ENCODE measurements at places on chromosomes 7 and 10.

- DNase-seq = no peak
These were observed 208.4 kb downstream of the FANK1 start for GRCh38 chr10:126104767-126105166.

DNA sequence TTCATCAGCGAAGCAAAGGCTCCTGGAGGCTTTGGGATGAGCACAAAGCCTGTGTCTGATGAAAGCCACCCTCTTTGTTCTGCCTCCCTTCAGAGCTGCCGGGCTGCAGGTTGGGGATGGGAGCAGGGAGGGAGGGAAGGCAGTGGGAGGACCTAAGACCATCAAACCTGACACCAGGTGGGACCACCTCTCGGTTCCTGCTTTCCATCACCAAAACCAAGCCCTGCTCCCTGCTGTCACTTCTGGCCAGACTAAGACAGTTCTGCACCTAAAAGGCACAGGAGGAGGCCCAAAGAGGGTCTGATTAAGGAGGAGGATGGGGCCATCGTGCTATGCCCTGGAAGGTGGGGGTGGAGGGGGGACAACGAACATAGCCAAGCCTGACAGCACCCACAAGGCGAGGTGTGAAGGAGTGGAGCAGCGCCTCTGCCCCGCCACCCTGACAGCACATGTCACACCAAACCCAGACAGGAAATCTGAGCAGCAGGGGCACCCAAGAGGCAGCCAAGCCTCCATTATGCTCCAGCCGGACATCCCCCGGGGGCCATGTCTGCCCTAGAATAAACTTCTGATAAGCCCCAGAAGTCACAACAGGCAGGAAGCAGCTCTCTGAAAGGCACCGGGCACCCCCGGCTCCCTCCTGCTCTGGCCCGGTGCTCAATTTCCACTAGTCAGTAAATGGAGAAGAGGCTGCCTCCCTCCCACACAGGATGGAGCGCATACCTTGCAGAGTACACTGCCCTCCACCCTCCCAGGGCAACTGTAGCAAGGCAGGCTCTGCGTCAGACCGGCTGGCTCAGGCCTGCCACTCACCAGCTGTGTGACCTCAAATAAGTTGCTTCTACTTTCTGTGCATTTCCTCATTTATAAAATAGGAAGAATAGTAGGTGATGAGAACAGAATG, 48.9 kb downstream of the DLG5 start:
- DNase-seq = peak; percentile 10

DNA sequence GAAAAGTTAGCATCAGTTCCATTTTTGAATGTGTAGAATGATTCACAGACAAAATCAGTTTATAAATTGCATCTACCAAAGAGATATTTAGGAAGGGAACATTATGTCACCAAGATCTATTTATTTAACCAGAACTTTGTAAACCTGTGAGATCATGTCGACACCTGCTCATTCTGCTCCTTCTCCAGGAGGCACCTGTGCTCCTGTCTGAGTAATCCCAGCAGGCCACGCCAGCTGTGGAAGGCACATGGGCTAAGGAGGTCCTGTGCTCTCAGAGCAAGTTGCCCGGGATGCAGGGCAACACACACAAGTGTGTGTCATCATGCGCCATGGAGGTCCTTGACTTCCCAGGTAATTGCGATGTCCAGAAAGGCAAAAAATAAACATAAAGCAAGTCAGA, 45.5 kb upstream of the ADARB2 start:
- no peak for DNase-seq

- DNase-seq = no peak
These were observed 83.6 kb upstream of the DLX6 start for GRCh38 chr7:96921771-96922170.

GRCh38 chr7:113122744-113123143, 4.4 kb upstream of the SMIM30 start:
- DNase-seq = no peak

DNA sequence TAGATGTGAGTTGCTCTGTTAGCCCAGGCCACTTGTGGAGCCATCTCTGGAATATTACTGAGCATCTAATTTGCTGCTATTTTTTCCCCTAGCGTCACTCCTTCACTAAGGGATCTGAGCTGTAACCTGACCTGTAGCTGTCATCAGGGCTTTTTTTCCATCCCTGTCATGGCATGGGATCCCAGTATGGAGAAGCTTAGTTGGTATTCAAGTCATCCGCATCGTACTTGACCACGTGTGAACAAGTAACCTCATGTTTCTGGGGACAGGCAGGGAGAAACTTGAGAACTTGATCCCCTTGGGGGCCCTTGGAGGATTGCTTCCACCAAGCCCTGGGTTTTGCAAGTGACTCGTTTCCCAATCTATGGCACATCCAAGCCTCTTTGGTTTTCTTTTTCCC, 474.4 kb upstream of the GALNT17 start:
- no peak for DNase-seq

- DNase-seq = no peak
These were observed 64.6 kb downstream of the KLF6 start for GRCh38 chr10:3720228-3721019.

- no peak for DNase-seq
These were observed 8.6 kb downstream of the CALN1 start for GRCh38 chr7:72403458-72404076.

DNA sequence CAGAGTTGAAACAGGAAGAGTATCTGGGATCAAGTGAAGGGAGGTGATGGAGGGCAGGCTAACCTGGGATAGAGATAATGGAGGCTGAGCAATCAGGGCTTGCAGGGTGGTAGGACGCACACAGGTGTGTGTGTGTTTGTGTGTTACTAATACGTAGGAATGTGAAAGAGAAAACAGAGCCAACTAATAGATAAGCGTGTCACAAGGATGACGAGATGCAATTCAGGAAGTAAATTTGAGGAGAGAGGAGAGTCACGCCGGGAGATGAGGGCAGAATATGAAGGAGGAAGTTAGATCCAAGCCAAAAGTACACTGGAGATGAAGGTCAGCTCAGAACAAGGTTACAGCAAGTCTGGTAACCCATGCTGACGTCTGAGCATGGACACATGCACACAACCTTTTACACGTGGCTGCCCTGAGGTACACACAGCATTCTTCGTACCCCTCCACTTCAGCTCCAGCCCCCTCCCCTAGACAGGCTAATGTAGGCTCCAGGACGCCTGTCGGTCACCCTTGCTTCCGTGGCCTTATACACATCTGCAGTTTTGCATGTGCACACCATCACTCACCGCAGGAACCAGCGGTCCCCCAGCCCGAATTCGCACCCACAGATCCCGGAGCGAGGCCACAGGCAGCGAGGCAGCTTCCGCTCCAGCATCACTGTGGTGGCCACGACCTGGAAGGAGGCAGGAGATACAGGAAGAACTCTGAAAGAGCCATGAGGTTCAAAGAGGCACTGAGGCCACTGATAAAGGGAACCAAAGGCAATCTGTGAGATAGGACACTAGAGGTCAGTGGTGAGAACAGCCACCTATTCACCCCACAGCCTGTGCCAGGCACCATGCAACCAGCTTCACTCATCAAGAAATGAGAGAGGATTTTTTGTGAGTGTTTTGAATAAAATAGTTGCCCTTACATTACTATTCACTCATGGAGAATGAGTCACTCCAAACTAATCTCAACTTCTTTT, 23.7 kb upstream of the TRPV6 start:
- DNase-seq = no peak

GRCh38 chr7:33601101-33601500, 304.2 kb upstream of the BMPER start:
- no peak for DNase-seq

GRCh38 chr10:132933308-132934042, 8.9 kb downstream of the CFAP46 start:
- no peak for DNase-seq

- no peak for DNase-seq
These were observed 125.8 kb downstream of the ELMO1 start for GRCh38 chr7:37322831-37323230.

GRCh38 chr7:55484834-55485233, 87.5 kb downstream of the VOPP1 start:
- no peak for DNase-seq

DNA sequence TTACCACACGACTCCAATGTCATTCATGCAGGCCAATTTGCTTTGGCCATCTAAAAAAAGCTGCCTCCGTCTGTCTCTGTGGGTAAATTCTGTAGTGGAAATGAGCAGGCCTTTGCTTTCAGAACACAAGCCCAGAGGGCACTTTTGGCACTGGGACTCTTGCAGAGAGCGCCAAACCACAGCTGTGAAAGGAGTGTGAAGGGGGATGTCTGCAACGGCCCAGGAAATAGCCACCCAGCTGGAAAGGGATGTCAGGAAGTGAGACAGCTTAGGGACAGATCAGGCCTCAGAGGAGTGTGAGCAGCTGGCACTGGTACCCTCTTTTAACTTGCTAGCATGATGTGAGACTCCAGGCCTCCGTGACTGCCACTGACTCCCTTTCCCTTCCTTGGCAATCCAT, 152.4 kb downstream of the DKK1 start:
- DNase-seq = no peak

- DNase-seq = no peak
These were observed 150.2 kb downstream of the VPS50 start for GRCh38 chr7:93382362-93382761.

DNA sequence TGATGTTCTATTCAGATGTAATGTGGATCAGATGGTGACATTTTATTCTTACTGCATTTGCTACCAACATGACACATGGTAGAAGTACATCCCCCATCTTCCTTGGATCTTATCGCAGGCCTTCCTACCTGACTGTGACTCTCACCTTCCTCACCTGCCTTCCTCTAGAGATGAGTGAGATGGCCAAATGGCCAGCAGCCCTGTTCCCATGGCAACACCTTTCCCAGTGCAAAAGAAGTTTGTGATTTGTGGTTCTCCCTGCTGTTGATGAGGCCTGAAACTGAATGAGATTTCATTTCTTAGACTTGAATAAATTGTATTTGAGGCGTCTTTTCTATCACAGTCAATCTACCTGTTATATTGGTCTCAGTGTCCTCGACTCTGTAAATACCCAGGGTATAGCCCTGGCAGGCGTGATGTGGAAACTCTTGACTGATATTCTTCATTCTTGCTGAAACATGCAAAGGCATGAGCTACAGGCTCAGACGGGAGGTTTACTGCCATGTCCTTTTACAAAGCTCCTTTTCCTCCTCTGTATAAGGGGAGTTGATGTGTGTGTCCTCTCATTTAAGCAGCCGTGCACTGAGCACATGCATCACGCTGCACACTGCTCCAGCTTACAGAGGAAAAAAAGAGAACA, 440.7 kb upstream of the AKR1E2 start:
- DNase-seq = no peak

- no peak for DNase-seq
These were observed 89.9 kb downstream of the CARD11 start for GRCh38 chr7:2953588-2954407.

DNA sequence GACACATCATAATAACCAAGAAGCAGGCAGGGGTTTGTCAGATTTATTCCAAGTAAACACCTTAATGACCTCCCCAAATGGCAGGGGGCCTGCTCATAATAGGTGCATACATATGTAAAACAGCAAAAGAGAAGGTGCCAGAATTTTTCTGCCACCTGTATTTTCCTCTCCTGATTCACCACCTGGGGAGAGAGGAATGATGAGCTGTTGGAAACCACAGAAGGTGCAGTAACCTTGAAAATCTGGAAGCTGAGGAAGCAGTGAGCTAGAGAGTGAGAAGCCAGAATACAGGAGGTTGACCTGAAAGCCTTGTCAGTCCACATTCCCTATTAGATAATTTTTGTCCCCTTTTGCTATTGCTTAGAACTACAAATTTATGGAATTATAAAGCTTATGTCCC, 46.2 kb upstream of the PDE1C start:
- DNase-seq = no peak

DNA sequence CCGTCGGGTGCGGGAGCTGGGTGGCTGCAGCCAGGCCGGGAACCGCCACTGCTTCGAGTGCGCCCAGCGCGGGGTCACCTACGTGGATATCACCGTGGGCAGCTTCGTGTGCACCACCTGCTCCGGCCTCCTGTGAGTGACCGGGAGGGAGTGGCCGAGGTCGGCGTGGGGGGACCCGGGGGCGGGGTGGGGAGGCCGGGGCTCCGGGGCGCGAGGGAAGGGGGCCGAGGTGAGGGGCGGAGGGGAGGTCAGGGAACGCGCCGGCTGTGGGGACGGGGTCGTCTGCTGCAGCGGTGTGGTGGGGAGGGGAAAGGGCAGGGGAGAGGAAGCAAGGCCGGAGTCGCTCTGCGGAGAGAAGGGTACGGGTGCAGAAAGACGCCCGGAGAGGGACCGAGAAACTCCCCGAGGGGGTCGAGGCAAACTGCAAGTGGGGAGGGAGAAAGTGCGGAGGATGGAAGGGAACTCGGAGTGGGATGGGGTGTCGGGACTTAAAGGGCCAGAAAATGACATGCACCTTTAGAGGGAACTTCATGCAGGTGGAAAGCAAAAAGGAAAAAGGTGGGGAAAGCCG, 518 bp downstream of the AGFG2 start:
- no peak for DNase-seq

GRCh38 chr10:65910209-65910608, 1015.6 kb upstream of the LRRTM3 start:
- no peak for DNase-seq

GRCh38 chr7:16587790-16588189, 57.8 kb downstream of the ANKMY2 start:
- DNase-seq = no peak

- no peak for DNase-seq
These were observed 42.0 kb upstream of the ICA1 start for GRCh38 chr7:8303904-8304528.

DNA sequence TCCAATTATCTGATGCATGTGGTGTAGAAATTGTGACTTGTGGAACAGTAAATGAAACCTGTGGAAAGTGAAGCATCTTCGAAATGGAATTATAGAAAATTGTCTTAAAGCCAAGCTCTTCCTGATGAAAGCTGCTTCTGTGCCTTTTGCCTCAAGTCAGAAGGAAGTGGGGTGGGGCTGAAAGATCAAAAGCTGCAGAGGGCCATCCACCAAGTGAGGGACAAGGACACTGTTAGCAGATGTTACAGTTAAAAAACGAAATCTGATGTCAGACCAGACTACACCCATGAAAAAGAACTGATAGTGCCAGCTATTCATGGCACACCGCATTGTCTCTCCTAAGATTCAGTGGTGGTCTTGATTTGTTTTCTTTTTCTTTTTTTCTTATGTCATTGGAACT, 23.8 kb upstream of the WASL start:
- no peak for DNase-seq

DNA sequence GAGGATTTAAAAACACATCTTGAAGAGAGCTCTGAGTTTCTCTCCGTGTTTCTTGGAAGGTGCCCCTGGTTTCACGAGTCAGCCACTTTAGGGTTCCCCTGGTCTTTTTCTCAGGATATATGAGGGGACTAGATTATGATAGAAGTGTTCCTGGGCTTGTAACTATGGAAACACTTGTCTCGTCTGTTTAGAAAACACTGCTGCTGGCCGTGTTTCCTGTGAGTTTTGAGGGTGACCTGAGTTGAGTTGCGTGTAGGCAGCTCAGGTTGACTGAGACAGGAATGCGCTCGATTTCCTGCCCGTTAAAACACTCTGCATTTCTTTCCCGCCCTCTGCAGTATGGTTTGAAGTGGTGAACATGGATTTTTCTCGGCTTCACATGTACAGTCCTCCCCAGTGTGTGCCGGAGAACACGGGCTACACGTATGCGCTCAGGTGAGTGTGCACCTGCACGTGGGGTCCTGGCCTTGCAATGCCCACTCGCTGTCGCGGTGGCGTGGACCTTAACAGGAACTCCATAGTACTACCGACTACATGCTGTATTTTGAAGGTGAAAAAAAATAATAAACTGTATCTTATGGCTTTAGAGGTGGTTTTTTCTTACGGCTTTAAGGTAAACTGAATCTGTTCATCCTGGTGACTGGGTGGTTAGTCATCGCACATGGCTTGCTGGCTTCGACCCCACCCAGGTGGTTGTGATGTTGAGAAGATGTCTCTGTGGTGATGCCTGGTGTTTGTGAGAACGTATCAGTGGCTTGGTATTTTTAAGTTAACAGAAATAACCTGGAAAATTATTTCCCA, at the start of gene SUN1:
Gene SUN1 (plus strand): TSS at position 310 of the 801 bp plus-strand sequence. CDS start 49 bp downstream, at position 359.
- peak; percentile 54 for DNase-seq
